ENCODE measurements at places on chromosomes 2 and 18.

- DNase-seq, result no peak
Measured at GRCh38 chr2:51535763-51536162, 503.8 kb upstream of the NRXN1 start.

- no peak for DNase-seq
Measured at GRCh38 chr18:49100226-49100968, 149.6 kb upstream of the SMAD7 start.

GRCh38 chr18:3593381-3593903, 143.5 kb downstream of the TGIF1 start:
- peak; percentile 85 for DNase-seq

DNA sequence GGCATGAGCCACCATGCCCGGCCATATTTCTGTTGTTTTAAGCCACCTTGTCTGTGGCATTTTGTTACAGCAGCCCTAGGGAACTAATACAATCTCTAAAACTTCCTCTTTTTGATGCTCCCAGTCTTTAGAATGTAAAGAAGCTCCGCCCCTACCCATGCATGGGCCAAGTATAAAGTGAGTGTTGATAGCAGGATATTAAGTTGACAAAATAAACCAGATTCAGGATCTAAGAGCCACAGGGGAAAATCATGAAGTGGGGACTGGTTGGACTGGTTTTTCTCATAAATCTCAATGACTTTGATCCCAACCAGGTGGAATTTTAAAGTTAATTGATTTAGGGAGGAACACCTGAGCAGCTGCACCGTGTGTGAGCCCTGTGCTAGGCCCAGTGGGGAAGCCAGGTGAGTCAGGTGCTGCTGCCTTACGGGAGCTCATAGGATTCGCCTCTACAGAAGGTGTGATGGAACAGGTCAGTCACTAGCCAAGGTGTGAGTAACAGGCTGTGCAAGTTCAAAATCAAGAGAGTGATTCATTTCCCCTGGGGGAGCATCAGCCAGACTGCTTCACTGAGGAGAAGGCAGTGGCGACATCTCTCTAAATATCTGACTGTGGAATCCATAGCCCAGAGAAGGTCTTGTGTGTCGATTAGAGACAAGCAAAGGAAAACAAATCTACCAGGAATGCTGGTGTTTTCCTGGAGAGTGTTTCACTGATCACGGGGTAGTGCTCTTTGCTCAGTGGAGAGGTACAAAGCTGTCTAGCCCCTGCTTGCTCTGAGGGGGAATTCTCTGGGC, 63.0 kb upstream of the MSH2 start:
- DNase-seq, result no peak

GRCh38 chr2:102154364-102154763, 11.8 kb downstream of the IL1R1 start:
- DNase-seq, result no peak
